Activated T-helper 1 cell treated with anti-CD3 and anti-CD28 coated beads, Interleukin-2, amount 50 U/mL, for 16 hours (primary cell): ENCODE measurements at places on chromosomes 12 and 14.

- DNase-seq, result no peak
These were observed 156.3 kb downstream of the TMX1 start for GRCh38 chr14:51396222-51396815.

DNA sequence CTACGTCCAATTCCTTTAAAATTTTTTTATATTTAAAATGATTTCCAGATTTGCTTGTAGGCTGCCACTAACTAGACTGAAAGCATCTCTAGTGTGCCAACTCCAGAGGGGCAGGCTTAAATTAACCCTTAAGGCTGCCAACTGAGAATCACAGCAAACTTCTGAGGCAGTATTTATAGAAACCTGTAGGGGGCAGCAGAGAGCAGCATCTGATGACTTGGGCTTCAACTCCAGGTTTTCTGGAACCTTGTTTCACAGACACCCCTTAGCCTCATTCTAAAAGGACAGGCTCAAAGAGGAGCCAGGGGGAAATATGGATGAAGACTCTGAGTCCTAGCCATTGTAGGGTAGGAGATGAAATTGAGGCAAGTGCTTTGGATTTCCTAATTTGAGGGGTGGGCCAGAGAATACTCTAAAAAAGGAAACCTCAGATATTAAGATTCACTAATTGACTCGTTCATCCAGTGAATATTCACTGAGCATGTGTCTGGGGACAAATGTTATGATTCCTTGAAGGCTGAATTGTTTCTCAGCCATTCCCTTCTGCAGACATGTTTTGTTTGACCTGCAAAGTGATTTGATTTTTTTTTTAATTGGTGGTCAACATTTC, 63.3 kb upstream of the HSPB8 start:
- no peak for DNase-seq

- no peak for DNase-seq
These were observed 68.4 kb upstream of the PNMA1 start for GRCh38 chr14:73782623-73783022.

DNA sequence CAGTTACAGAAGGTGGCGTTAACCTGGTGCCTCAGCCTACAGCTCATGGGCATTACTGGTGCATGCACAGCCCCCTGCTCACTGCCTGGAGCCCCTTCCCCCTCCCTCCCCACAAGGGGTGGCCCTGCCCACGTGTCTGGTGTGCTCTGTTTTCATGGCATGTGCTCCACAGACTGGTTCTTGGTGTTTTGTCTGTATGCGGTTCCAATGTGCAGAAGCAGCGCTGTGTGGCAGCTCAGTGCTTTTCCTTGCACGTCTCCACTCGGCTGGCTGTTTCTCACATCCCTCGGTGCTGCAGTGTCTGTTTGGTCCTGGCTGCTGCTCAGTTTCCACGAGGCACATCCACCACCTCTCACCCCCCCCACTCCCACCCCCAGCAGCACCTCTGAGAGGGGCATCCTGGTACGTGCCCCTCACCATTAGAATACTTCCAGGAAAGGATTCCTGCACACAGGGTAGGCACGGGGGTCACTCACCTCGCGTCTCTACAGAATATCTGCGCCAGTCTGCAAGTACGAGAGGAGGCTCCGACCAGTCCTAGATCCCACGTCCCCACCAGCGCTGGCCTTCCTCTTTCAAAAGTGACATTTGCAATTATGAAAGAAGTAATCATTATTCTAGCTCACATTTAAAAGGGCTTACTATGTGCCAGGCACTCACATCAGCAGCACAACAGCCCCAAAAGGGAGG, 27.1 kb downstream of the DIO3 start:
- no peak for DNase-seq

- peak; percentile 94 for DNase-seq
These were observed 1.4 kb upstream of the SLC2A13 start for GRCh38 chr12:40107098-40107802.

- DNase-seq, result peak; percentile 3
These were observed 57.6 kb downstream of the BEGAIN start for GRCh38 chr14:100529561-100530031.

GRCh38 chr12:115172521-115172920, 488.5 kb upstream of the TBX3 start:
- DNase-seq, result no peak

DNA sequence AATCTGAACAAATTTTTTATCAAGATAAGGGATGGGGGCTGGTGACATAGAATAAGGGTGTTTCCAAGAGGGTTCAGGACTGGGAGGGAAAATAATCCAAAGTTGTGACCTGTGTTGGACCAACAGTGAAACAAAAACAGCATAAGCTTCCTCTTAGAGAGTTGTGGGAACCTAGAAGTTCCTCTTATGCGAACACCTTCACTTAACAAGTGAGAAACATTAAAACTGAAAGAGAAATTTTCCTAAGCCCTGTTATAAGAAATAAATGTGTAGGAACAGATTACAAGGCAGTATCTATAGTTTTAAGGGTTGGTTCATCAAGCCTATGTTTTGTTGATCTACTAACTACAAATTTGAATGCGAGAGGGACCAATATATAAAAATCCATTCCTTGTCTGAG, 58.4 kb downstream of the LLPH start:
- DNase-seq, result no peak

- DNase-seq, result no peak
These were observed 126.9 kb downstream of the SLC38A6 start for GRCh38 chr14:61107869-61108493.

- DNase-seq, result no peak
These were observed 183.4 kb downstream of the ESR2 start for GRCh38 chr14:64110802-64111201.

- DNase-seq, result no peak
These were observed 127.2 kb downstream of the RBM19 start for GRCh38 chr12:113838896-113839295.

- peak; percentile 31 for DNase-seq
These were observed 11.7 kb downstream of the TPCN1 start for GRCh38 chr12:113232840-113233585.

- DNase-seq, result no peak
These were observed 33.9 kb downstream of the CCDC177 start for GRCh38 chr14:69540654-69541335.

DNA sequence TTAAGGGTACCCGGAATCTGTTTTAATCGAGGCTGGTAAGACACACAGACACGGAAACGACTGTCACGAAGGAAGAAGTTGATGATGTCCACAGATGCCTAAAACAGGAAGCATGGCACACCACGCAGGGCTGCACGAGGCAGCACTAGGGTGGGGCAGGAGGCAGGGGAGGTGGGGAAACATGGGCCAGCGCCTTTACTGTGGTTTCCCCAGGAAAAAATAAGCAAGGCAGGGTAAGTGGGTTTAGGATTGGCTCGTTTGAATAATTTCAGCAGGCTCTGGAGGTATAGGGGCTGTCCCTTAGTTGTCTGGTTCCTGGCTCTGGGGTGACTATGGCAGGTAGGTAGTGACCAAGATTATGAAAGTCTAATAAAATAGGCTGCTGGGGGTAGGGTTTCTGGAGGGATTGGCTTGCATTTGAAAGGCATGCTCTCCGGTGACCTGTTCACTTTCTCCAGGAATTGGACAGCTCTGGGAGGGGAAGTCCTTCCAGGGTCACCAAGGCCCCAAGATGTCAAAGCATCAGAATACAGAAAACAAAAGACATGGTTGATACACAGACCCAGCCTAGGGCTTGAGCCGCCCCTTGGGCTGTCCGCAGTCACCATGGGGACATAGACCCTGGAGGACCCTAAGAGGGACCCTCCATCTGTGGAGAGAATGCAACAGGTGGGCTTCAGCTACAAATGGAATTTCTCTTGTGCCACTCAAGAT, 35.3 kb downstream of the MAP1LC3B2 start:
- peak; percentile 9 for DNase-seq

DNA sequence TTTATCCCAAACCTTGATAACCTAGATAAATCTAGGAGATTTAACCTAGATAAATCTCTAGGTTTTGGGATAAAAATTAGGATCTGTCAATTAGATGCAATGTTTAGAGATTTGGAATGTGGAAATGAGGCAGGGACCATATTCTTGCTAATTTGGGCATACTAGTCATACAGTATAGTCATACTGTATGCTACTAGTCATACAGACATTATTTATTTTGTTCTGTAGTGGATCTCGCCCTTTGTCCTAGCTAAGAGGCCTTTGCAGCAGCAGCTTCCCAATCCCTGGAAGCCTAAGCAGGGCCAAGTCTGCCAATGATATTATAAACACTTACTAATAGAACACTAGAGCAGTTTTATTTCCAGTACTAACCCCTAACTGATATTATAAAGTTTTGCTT, 136.4 kb downstream of the CEP128 start:
- DNase-seq, result no peak

DNA sequence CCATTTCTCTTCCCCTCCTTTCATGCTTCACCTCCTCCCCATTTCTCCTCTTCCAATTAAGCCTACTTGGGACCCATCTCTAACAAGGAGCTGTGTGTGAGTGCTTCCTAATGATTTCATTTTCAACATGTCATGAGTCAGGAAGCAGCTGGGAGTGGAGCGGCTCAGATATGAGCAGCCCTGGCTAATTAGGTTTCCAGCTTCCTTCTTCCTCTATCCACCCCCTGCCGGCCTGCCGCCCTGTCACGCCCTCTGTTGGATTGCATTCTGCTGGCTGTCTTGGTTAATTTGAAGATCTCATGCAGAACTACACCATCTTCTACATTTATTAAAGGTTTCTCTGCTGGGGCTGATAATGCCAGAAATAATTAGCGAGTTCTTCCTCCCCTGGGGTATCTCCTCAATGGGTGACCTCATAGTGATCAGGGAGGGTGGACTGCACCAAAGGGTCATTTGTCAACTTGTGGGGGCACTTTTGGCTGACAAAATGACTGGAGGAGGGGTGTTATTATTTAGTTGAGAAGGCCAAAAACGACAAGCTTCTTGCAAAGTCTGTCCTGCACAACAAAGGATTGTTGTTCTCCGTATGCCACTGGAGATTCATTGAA, 300.9 kb upstream of the SRRM4 start:
- no peak for DNase-seq

DNA sequence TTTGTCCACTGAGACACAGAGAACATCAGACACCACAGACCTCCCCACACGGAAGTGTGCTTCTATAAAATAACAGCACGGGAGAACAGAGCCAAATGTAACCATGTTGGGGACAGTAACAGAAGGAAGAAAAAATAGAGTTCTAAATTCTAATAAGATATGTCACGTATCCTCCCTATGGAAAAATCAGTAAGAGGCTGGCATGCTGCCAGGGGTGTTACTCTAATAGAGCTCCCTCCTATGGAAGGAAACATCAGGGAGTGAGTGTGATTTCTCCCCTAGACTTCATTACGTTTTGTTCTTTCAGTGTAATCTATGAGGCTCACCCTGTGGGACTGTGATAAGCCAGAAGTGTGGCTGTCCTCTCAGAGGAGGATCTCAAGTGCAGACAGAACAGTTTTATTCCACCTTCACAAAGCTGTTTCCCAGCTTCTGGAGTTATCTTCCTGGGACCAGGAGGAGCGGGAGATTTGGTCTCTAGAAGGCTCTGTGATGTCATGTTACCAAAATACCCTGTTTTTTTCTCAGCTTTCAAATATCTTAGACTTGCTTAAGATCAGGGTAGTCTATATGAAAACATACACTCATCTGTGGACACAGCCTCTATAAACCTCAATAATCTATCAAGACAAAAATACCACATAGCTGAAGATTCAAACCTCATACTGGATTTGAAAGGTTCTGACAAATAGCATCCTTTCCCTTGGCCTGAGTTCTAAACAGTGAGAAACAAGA, 69.3 kb downstream of the ZFC3H1 start:
- DNase-seq, result no peak

GRCh38 chr12:77995436-77996167, 164.9 kb downstream of the NAV3 start:
- DNase-seq, result no peak

DNA sequence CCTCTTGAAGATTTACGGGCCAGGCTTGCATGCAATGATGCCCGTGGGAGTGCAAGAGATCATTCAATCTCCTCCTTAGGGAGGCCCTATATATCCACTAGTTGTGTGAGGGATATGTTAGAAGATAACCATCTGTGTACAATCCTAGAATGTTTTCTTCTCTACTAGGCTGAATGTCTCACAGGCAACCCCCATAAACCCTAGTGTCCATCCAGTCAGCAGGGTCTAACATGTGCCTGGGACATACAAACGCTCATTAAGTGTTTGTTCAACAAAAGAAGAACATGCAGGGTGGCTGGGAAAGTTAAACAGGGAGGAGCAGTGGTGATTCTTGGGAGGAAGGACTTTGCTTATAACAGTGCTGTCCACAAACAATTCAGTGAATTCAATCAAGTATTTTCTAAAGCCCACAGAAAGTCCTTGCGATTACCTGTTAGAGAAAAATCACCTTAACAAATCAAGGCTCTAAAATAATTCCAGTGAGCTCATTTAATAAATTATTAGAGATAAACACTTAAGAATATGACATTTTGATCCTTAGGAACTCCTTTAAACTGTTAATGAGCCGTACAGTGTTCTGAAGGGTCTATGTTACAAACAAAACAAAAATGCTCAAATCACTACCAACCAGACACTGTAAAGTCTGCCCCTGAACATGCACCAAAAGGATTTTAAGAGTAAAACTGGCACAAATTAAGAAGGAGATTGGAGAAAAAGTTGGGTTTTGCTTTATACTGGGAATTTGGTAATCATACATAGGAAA, 96.6 kb upstream of the FERMT2 start:
- DNase-seq, result no peak

DNA sequence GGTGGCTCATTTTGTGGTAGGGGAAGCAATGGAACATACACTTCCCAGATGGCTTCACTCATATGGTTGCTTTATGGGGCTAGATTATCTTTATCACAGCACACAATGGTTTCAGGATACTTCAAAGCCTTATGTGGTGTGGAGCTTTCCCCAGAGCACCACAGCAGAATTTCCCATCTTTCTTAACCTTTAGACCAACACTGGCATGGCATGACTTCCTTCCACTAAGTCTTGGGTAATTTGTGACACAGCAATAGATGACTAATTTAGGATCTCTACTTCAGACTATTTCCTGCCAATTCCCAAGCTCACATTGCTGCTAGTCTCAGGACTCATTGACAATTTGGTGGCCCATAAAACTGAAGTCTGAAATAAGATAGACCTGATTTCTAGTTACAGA, 36.9 kb upstream of the DCN start:
- DNase-seq, result no peak

DNA sequence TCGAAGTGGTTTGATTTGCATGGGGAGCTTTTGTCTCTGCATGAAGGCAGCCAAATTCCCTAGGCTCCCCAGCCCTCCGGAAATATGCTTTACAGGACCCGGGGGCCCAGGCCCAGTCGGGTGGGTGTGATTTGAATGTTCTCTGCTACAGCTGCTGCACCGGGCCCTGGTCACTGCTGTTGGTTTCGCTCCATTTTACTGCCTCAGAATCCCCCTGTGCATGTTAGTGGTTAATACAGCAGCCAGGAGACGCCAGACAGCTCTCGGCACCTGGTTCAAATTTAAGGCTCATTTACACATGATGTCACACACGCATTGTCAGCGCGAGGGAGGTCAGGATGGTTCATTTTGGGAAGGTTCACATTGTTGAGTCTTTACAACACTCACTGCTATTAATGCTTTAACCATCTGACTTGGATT, 99.6 kb downstream of the SLC38A6 start:
- no peak for DNase-seq

DNA sequence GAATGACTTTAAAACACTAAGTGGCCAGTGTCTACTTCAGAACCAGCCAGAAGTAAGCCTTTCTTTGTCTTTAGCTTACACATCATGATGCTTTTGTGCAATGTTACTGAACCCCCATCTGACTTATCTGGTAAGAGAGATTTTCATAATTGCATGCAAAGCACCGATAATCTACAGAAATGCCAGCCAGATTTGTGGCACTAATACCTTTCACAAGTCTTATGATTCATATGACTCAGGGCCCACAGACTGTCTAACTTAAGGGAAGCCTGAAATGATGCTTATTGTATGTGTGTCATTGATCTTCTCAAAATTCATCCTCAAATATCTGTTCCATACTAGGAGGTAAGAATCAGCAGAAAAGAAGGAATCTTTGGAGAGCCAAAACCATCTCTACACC, 18.0 kb downstream of the IGF1 start:
- no peak for DNase-seq
